Stimulated activated CD8-positive, alpha-beta memory T cell treated with anti-CD3 and anti-CD28 coated beads, Interleukin-2, amount 100 ng/mL, for 1 hour (primary cell): ENCODE measurements at places on chromosomes 6 and 20.

GRCh38 chr20:59007665-59008511 is 834 bp upstream of the CTSZ start:
- no peak for DNase-seq

DNA sequence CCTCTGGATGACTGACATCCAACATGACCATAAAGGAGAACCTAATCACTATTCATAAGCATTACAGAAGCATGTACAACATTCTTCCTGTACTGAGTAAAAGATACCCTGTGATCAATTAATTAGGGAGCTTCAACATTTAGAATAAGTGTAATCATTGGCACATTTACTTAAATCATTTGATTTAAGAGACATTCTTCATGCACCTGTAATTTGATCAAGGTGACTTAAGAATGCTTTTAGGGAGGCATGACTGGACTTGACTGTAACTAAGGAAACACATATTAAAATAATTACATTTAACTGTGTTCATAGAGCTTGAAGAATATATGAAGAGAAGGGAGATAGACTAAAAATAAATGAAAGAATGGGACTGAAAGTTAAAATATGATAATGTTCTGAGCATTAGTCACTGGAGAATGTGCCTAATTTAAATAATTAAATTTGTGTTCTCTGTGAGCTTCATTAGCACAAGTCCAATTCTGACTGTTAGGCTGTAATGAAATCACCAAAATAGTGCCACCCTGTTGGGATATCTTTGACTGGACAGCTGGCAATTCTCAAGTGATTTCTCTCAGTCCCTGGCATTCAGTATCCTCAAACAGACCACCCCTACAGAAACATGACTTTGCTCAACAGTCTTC is 295.5 kb upstream of the ADGRB3 start:
- no peak for DNase-seq

GRCh38 chr20:40945754-40946450 is 82.7 kb upstream of the TOP1 start:
- no peak for DNase-seq

DNA sequence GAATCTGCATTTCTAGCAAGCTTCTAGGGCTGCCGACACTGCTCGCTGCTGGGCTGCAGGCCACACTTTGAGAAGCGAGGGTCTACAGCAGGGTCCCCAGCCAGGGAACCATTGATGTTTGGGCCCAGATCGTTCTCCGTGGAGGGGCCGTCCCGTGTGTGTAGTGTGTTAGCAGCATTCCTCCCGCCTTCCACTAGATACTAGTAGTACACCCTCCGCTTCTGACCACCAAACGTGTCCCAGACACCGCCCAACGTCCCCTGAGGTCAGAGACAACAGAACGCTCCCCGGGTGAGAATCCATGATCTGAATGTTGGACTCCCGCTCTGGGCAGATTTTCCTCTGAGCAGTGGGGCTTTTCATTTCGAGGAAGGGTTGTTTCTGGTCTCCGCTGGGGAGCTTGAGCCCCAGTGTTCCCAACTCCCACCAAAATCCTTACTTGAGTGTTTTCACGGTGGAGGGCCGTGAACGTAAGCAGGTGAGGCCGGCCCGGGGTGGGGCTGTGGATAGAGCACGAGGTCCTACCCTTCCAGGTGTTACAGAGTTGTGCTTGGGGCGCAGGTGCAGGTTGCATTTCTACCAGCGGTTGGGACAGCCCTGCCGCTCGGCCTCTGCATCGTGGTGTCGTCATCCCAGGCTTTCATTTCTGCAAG is 124.6 kb downstream of the SYCP2 start:
- no peak for DNase-seq

DNA sequence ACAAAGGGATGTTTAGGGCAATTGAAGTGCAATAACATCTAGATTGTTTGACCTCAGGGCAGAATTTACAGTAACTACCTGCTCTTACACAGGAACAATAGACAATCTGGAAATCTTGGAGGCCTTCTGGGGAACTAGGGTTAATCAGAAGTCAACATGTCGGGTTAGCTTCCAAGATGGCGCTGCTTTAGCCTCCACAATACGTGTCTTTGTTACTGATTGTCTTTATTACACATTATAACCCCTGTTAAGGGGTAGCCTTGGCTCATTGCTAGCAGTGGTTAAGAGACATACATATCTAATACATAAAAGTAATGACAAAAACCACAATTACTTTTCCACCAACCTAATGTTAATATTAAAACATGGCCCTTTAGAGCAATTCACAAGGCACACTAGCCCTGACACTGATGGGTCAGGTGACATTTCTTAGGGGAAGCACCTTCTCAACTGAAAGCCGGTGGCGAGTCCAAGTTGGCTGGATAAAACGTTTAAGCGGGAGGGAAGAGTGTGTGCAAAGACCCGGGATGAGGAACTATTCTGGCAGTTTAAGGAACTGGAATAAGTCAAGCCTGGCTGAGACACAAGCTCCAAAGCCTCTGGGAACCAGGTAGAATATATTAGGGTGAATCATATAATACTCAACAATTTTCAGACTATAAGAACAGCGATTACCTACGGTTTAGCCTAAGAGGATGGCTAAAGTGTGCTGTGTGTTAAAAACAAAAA is 236.9 kb downstream of the BCAS1 start:
- DNase-seq, result no peak

GRCh38 chr6:1613688-1614447 is 4.2 kb downstream of the FOXC1 start:
- DNase-seq, result no peak

DNA sequence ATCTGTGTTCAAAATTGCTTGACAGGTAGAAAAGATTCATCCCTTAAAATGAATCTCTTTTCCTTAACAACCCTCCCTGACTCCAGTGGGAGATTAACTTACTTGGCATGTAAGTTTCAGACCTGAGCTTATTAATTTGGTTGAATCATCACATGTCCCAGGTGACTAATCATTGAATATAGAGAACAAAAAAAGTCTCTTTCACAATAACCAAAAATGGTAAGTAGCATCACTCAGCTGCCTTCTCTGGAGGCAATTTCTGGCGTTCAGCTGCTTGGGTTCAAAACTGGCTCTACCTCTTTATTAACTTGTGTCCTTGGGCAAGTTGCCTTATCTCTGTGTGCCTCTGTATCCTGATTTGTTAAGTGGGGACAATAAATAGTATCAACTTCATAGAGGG is 2.9 kb downstream of the C6orf141 start:
- DNase-seq, result no peak

DNA sequence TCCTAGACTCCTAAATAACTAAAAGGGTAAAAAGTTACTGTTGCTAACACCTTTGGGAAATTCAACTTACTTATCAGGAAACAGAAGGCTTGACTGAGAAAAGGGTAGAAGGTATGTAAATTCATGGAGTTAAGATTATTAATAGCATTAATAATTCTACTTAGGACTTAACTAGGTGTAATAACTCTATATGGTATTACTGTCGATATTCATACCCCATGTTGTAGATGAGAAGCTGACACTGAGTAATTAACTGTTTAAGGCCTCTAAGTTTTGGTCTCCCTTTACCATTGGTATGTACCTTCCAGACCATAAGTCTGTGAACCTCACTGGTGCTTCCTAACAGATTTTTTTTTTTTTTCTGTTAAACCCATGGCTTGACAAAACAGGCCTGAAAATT is 15.4 kb downstream of the GLO1 start:
- no peak for DNase-seq

- DNase-seq, result no peak
Measured at GRCh38 chr6:103719545-103719944, 1140.2 kb downstream of the HACE1 start.

- no peak for DNase-seq
Measured at GRCh38 chr20:58421497-58421850, 32.4 kb downstream of the VAPB start.

GRCh38 chr6:33978412-33979150 is 167.3 kb downstream of the GRM4 start:
- DNase-seq, result no peak

GRCh38 chr6:129342243-129342642 is 367.7 kb downstream of the ARHGAP18 start:
- DNase-seq, result no peak

- DNase-seq, result no peak
Measured at GRCh38 chr6:105769197-105769596, 316.9 kb upstream of the PRDM1 start.

DNA sequence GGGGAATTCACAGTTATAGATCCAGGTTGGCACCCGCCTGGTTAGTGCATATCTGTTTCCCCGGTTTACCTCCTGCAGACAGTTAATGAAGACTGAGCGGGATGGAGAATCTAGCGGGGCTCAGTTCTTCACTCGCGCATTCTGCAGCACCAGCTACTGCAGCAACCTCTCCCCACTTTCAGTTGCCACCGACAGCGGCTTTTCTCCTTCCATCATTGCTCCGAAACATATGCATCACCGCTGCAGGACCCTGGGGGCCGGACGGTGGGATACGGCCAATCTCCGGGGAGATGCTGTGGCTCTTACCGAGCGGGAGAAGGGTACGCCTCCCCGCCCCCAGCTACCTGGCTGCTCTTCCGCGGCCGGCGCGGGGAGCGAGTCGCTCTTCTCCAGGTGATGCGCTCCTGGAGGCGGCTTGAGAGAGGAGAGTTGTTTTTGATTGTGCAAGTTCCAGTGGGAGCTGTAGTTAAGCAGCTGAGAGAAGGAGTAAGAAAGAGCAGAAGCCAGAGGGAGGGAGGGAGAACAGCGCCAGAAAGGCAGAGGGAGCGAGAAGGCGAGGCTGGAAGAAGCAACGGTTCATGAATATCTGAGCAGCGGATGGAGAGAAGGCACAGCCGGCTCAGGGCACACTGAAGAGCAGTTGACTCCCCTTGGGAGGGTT is at the start of gene SGK1:
SGK1 (minus strand) TSS at position 642 of the 661 bp plus-strand sequence. CDS start 652 bp downstream, outside the sequence.
- DNase-seq, result no peak

DNA sequence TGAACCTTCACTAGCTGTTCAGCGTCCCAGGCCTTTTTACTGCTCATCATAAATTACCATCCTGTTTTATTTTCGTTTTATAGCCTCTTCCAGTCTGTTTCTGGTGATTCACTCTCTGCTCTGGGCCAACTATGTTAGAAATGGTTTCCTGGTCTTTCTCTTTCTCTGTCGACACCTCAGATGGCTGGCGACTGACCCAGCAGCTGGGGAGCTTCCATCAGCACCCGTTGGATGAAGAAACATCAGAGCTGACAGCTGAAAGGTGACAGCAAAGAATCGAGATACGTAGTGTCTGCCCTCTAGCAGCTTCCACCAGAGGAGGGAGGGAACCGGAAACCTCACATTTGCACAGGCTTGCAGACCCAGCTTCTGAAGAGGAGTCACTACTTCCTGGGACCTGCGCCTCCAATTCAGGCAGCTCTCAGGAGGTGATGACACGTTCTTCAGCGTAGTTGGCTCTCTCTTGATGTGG is 82.9 kb upstream of the MLN start:
- DNase-seq, result no peak

GRCh38 chr6:28802417-28803336 is 121.1 kb downstream of the TRIM27 start:
- DNase-seq, result no peak

GRCh38 chr6:164184410-164184809 is 769.9 kb downstream of the QKI start:
- DNase-seq, result no peak

- DNase-seq, result no peak
Measured at GRCh38 chr6:71967436-71967835, 81.1 kb downstream of the RIMS1 start.

GRCh38 chr6:144338951-144339700 is 54.0 kb downstream of the UTRN start:
- DNase-seq, result no peak

GRCh38 chr6:67003844-67004243 is 1296.8 kb upstream of the EYS start:
- no peak for DNase-seq

GRCh38 chr6:20630136-20630535 is 95.9 kb downstream of the CDKAL1 start:
- no peak for DNase-seq

DNA sequence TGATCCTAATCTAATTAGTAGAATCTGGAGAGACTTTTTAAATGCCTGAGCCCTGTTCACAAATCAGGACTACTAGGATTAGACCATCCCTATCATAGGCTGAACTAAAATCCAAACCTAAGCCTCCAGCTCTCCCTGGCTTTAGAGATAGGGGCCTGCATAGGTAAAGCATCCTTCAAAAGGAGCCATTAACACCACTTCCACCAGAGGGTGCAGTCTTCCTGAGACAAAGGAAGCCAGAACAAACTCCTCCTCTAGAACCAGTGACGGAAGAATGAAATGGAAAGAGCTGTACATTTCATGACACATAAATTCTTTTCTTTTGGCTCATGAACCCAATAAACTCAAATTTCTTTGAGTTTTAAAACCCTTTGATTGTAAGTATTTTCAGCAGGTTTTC is 291.2 kb upstream of the ADGRB3 start:
- DNase-seq, result no peak

GRCh38 chr6:4565301-4566250 is 210.6 kb upstream of the CDYL start:
- no peak for DNase-seq

GRCh38 chr20:8972963-8973705 is 95.8 kb upstream of the PLCB4 start:
- no peak for DNase-seq

DNA sequence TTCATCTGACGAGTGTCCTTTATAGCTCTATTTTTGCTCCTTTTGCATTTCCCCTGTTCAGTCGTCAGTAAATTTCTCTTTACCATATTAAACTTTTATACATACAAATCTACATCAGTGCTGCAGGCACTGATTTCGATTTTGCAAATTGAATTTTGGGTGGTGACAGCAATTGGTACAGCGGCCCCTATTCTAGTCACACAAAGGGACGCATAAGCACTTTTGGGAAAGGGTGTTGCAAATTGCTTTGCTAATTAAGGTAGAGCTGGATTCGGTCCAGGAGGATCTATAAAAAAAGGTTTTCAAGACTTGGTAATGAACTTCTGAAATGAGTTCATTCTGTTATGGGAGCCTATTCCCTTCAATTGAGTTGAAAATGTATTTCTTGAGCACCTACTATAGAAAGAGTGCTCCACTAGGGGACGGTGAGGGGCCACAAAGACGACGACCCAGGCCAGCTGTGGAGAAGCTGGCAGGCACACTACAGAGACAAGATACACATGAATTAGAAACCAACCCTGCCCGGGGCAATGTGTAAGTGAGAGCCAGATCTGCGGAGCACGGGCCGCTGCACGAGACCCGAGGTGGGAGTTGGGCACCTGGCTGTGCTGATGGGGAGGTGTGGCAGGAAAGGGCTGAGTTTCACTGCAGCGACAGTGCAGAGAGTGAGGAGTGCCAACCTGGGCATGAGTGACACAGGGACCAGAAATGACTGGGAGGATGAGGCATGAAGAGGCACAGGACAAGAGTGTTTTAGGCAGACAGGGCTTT is 5.4 kb downstream of the UQCC2 start:
- DNase-seq, result no peak

- DNase-seq, result no peak
Measured at GRCh38 chr6:159821122-159821521, 21.0 kb downstream of the PNLDC1 start.

DNA sequence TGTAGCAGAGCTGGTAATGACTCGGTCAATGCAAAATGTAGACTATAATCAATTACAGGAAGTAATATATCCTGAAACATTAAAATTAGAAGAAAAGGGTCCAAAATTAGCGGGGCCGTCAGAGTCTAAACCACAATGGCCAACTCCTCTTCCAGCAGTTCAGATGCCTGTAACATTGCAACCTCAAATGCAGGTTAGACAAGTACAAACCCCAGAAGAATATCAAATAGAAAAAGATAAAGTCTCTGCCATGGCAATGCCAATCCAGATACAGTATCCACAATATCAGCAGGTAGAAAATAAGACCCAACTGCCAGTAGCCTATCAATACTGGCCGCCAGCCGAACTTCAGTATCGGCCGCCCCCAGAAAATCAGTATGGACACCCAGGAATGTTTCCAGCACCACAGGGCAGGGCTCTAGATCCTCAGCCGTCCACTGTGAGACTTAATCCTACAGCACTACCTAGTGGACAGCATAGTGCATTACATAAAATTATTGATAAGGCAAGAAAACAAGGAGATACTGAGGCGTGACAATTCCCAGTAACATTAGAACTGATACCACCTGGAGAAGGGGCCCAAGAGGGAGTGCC is 158.4 kb downstream of the GPX5 start:
- DNase-seq, result no peak
